Mesothelial cell of epicardium (in vitro differentiated cells): ENCODE measurements at places on chromosomes 2 and 18.

GRCh38 chr18:48540251-48541025, 1.6 kb downstream of the CTIF start:
- H3K36me3 ChIP-seq = no peaks in the 10 kb centered on the region
- no peaks in the 10 kb centered on the region for H3K27me3 ChIP-seq
- peak; percentile 60 for DNase-seq
- H3K27ac ChIP-seq = peak overlapping the region; percentile 88

DNA sequence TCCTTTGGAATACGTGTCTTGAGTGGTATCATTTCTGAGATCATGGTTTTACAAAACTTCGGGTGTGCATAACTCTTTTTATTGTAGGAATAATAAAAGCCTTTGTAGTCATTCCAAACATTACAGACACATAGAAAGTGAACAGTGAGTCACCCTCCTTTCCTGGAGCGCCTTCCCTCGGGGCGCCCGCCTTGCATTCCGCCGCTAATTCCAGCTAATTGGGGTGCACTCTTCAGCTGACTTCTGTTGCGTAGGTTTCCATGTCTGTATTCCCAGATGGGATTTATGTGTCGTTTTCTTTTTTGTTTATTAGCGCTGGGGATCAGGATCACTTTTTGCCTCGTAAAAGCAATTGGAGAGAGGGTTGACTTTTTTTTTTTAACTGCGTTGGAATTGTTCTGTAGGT, 18.7 kb downstream of the SH3BP4 start:
- peaks cover 41% of the 10 kb centered on the region for H3K4me1 ChIP-seq
- H3K27me3 ChIP-seq = no peaks in the 10 kb centered on the region
- no peak for DNase-seq

DNA sequence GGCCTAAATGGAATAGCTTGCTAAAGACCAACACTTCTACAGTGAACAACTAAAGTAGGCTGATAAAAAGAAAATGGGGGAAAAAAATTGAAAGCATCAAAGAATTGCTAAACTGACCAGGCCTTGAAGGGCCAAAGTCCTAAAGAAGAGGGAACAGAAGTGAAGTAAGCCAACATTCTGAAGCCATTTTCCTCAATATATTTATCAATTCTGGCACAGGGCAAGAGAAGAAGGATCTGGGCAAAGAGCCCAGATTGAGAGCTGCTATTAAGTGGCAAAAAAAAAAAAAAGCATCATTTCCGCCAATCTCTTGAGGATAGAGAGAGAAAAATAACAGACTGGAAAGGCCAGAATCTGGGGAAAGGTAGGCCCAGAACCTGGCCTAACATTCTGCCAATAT, 25.7 kb downstream of the FANCL start:
- H3K36me3 ChIP-seq = peaks cover 63% of the 10 kb centered on the region
- no peak for DNase-seq

DNA sequence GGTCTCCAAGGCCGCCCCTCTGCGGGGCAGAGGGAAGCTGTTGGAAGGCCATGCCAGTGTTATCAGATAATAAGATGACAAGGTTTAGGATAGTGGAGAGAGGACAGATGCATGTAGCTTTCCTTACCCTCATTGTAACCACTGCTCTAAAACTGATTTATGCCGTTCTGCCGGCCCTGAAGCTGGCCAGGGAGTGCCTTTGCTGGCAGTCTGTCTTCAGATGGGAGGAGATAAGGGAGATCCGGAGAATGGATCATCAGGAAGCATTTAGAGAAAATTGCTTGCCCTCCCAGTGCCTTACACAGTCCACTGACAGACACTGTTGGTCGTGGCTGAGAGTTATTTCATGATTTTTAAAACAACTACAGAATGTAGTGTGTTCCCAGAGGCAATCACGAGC, 35.4 kb upstream of the MYO3B start:
- no peaks in the 10 kb centered on the region for H3K36me3 ChIP-seq
- no peak for DNase-seq
- no peaks in the 10 kb centered on the region for H3K27me3 ChIP-seq
- H3K4me3 ChIP-seq = no peak overlapping the region

GRCh38 chr2:88011011-88011410, 5.3 kb downstream of the RNU2-63P start:
- H3K27me3 ChIP-seq = no peaks in the 10 kb centered on the region
- H3K27ac ChIP-seq = no peak overlapping the region
- no peaks in the 10 kb centered on the region for H3K36me3 ChIP-seq
- no peak overlapping the region for H3K4me3 ChIP-seq

GRCh38 chr2:191927319-191927867, 80.5 kb upstream of the CAVIN2 start:
- no peaks in the 10 kb centered on the region for H3K36me3 ChIP-seq
- DNase-seq = no peak
- H3K27me3 ChIP-seq = no peaks in the 10 kb centered on the region
- H3K4me1 ChIP-seq = peaks cover 8% of the 10 kb centered on the region
- no peak overlapping the region for H3K27ac ChIP-seq

DNA sequence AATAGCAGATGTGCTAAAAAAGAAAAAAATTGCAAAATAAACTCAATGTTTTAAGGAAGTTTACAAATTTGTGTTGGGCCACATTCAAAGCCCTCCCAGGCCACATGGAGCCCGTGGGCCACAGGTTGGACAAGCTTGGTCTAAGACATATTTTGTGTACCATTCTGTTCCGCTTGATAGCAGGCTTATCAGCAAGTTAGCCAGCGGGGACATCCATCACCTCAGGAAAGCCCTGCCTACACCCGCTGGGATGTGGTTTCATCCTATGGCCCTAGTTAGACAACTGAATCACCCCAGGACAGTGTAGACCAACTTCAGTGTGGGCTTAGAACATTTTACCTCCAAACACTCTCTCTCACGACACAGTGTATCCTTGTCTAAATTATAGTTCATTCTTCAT, 32.6 kb downstream of the CD8B2 start:
- DNase-seq = no peak
- no peak overlapping the region for H3K4me3 ChIP-seq
- no peaks in the 10 kb centered on the region for H3K36me3 ChIP-seq
- no peaks in the 10 kb centered on the region for H3K27me3 ChIP-seq

- no peak overlapping the region for H3K27ac ChIP-seq
- no peaks in the 10 kb centered on the region for H3K36me3 ChIP-seq
Observed at GRCh38 chr2:31812051-31812798, 198.6 kb downstream of the MEMO1 start.

- no peaks in the 10 kb centered on the region for H3K4me1 ChIP-seq
- H3K27me3 ChIP-seq = peaks cover 60% of the 10 kb centered on the region
- no peaks in the 10 kb centered on the region for H3K36me3 ChIP-seq
- H3K4me3 ChIP-seq = no peak overlapping the region
- no peak for DNase-seq
Observed at GRCh38 chr2:110707386-110707965, 24.9 kb upstream of the ACOXL start.

DNA sequence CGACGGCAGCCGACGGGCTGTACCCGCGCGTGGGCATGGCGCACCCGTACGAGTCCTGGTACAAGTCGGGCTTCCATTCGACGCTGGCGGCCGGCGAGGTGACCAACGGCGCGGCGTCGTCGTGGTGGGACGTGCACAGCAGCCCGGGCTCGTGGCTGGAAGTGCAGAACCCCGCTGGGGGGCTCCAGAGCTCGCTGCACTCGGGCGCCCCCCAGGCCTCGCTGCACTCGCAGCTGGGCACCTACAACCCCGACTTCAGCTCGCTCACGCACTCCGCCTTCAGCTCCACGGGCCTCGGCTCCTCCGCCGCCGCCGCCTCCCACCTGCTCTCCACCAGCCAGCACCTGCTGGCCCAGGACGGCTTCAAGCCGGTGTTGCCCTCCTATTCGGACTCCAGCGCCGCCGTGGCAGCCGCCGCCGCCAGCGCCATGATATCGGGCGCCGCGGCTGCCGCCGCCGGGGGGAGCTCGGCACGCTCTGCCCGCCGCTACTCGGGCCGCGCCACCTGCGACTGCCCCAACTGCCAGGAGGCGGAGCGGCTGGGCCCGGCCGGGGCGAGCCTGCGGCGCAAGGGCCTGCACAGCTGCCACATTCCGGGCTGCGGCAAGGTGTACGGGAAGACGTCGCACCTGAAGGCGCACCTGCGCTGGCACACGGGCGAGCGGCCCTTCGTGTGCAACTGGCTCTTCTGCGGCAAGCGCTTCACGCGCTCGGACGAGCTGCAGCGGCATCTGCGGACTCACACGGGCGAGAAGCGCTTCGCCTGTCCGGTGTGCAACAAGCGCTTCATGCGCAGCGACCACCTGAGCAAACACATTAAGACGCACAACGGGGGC, 2.0 kb downstream of the SP9 start:
- peaks cover 89% of the 10 kb centered on the region for H3K27me3 ChIP-seq
- no peaks in the 10 kb centered on the region for H3K36me3 ChIP-seq
- DNase-seq = peak; percentile 58
- H3K4me1 ChIP-seq = peaks cover 43% of the 10 kb centered on the region

DNA sequence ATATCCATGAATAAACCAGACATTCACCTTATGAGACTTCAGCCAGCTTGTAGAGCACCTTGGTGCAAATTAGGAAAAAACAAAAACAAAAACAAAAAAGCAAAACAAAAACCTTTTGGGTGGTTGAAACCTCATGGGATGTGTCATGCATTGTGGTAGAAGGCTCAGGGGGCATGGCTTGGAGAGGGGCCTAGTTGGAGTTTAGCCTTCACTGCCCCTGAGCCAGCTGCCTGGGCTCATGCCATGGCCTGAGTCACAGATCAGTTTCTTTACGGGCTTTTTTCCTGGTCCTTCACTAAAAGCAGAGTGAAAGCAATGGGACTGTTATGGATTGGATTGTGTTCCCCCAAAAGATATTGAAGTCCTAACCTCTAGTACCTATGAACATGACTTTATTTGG, 22.0 kb upstream of the DAPL1 start:
- no peak for DNase-seq
- peaks cover 11% of the 10 kb centered on the region for H3K4me1 ChIP-seq
- no peaks in the 10 kb centered on the region for H3K27me3 ChIP-seq
- H3K36me3 ChIP-seq = no peaks in the 10 kb centered on the region
- no peak overlapping the region for H3K4me3 ChIP-seq
- H3K27ac ChIP-seq = no peak overlapping the region

DNA sequence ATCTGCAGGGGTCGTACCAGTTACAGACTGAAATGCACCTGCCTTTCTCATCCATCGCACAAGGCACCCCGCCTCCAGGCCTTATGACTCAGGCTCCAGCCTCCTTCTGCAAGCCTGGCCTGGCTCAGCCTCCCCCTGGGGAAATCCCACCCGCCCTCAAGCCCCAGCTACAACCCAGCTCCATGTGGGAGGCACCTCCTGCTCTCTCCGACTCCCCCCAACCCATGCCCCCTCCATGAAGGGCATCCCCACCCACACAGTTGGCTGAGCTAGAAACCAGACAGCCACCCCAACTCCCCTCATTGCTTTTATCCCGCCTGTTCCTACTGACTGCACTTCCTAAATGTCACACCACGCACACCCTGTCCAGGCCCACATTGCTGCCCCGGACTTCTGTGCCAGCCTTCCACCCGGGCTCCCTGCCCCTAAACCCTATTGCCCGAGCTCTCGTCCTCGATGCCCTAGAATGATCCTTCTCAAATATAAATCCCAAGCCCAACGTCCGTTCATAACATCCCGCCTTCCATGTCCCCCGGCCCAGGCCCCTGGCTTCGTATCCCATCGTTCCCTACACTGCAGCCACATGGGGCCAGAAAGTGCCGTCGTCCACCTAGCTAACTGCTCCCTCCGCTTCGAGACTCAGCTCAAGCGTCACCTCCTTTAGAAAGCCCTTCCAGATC, 9.9 kb downstream of the DNMT3A start:
- H3K36me3 ChIP-seq = peaks cover 18% of the 10 kb centered on the region
- no peak overlapping the region for H3K4me3 ChIP-seq
- no peak for DNase-seq
- no peaks in the 10 kb centered on the region for H3K27me3 ChIP-seq
- H3K27ac ChIP-seq = no peak overlapping the region

DNA sequence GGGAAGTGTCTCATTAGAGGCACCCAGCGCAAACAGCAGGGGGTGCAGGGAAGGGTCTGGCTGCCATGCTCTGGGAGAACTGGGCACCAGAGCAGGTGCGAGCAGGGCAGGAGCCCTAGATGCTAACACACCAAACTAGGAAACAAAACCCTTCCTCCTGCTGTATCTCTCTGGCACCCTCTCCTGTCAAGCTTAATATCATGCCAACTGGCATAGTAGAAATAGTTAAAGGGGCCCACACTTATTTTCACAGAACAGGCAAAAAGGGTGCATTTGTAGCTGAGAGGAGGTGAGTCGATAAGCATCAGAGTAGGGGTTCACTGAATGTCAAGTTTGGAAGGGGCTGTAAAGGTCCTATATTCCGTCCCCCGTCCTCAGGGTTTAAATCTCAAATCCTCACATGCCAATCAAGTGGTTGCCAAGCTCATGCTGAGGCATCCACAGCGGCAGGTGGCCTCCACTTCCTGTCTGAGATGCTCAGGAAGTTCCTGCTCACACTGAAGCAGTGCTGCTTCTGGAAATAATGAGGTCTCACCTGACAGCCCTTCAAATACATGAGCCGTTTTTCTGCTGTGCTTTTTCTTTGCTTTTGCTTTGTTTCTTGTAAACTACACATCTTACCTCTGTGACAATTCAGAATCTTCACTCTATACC, 14.9 kb upstream of the ACKR3 start:
- H3K36me3 ChIP-seq = no peaks in the 10 kb centered on the region
- peaks cover 46% of the 10 kb centered on the region for H3K4me1 ChIP-seq
- H3K27me3 ChIP-seq = no peaks in the 10 kb centered on the region
- H3K4me3 ChIP-seq = no peak overlapping the region

- no peak for DNase-seq
- H3K27ac ChIP-seq = peak overlapping the region; percentile 99
- no peaks in the 10 kb centered on the region for H3K27me3 ChIP-seq
- H3K4me1 ChIP-seq = peaks cover 21% of the 10 kb centered on the region
- peak overlapping the region; percentile 95 for H3K4me3 ChIP-seq
- H3K36me3 ChIP-seq = peaks cover 2% of the 10 kb centered on the region
Observed at GRCh38 chr2:197515315-197515738, 539 bp upstream of the MOB4 start.

GRCh38 chr2:72134408-72134996, 13.2 kb downstream of the CYP26B1 start:
- peaks cover 32% of the 10 kb centered on the region for H3K36me3 ChIP-seq
- no peak for DNase-seq

DNA sequence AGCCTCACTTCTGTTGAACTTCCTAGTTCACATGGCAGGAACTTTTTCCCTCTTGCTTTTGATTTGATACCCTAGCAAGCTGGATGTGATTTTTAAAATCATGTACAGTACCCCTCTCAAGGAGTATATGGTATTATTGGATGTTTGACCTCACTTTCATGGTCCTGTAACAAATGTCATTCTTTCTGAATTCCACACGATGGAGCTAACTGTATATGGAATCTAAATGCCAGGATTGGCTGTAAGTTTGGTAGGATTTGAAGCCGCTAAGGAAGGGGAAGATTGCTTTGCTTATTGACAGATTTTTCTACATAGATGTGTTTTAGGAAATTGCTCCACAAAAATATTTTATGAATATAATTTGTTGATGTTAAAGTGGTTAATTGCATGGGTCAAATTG, 18.3 kb downstream of the MAIP1 start:
- H3K27ac ChIP-seq = no peak overlapping the region
- H3K27me3 ChIP-seq = no peaks in the 10 kb centered on the region
- DNase-seq = no peak

DNA sequence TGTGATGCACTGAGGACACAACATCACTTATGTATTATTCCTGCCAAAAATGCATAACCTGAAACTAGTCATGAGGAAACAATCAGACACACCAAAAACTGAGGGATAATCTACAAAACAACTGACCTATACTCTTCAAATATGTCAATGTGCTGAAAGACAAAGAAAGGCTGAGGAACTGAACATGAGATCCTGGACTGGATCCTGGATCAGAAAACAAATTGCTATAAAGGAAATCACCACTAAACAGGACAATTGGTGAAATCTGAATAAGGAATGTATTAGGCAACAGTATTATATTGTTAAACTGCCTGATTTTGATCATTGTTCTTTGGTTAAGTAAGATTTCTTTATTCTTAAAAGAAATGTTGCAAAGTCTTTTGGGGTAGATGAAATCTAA, 28.8 kb downstream of the CUL3 start:
- DNase-seq = no peak
- H3K4me3 ChIP-seq = no peak overlapping the region
- peaks cover 5% of the 10 kb centered on the region for H3K4me1 ChIP-seq
- no peak overlapping the region for H3K27ac ChIP-seq
- no peaks in the 10 kb centered on the region for H3K27me3 ChIP-seq
